ENCODE measurements at places on chromosomes 13 and 19.

DNA sequence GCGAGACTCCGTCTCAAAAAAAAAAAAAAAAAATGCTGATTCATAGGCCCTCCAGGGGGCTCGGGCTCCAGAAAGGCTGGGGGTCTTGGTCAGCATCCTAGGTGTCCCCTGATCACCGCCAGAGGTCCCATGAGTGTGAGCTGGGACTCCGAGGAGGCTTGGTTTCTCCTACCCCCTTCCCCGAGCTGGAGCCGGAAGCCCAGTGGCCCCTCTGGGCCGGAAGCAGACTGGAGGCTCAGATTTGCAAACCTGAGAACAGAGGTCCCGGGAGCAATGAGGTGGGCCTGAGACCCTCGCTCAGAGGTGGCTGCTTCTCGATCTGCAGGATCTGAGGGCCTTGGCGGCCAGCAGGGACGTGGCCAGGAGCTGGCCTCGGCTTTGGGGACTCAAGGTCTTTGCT, 41.5 kb downstream of the EFNA2 start:
- no peak for DNase-seq

DNA sequence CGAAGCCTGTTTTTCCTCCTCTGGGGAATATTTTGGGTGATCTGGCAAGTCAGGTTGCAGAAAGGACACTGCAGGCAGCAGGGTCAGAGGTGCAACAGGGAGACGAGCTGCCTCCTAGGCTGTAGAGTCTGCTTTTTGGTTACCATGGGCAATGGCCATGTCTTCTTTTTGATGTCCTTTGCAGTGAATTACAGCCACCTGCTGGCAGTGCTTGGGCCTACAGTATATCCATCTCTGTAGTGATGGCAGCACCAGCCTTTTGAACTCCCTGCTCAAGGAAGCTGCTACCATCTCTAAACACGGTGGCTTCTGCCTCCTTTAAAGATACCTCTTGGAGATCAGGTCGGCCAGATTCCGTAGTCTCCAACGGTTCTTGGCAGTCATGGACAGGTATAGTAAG, 73.9 kb downstream of the WTIP start:
- no peak for DNase-seq

GRCh38 chr19:16185768-16186123, 536 bp downstream of the FAM32A start:
- DNase-seq: no peak

DNA sequence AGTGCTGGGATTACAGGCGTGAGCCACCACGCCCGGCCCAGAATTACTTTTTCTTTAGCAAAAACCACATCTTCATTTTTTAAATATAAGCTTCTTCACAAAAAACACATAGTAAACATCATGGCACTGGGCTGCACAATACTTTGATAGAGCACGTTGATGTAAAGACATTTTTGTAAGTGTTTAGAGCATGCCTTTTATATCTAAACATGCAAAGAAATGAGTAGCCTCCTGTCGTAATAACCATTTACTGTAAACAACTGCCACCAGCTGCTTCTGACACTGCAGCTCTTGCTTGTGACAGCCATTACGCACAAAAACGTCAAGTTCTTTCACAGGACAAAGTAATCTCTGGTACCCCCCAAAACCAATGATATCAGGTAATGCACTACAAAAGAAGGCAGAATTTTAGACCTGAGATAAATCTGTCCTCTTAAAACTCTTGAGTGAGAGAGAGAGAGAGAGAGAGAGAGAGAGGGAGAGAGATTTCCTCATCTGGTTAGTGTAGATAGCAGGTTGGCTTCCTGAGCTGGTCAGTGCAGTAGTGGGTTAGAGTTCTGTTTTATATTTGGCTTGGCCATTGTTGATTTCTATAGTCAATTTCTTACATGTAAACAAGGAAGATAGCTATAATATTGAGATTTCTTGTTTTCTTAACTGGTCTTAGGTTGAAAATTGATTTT, 6.7 kb upstream of the ZNF548 start:
- no peak for DNase-seq

DNA sequence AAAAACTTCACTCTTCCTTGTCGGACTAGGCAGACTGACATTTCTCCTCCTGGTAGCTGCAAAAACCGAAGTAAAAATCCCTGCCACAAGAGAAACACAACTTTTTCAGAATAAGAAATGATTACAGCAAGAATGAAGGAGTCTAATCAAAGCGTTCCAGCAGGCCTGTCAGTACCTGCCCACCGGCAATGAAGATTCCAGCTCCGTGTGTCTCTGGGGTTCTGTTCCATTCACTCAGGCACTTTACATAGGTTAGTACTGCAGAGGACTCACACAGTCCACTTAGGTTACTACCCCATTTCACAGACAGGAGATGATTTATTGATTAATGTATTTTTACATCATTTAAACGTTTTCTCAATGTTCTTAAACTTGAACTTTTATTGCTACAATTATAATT, 275.5 kb downstream of the NHLRC3 start:
- no peak for DNase-seq

DNA sequence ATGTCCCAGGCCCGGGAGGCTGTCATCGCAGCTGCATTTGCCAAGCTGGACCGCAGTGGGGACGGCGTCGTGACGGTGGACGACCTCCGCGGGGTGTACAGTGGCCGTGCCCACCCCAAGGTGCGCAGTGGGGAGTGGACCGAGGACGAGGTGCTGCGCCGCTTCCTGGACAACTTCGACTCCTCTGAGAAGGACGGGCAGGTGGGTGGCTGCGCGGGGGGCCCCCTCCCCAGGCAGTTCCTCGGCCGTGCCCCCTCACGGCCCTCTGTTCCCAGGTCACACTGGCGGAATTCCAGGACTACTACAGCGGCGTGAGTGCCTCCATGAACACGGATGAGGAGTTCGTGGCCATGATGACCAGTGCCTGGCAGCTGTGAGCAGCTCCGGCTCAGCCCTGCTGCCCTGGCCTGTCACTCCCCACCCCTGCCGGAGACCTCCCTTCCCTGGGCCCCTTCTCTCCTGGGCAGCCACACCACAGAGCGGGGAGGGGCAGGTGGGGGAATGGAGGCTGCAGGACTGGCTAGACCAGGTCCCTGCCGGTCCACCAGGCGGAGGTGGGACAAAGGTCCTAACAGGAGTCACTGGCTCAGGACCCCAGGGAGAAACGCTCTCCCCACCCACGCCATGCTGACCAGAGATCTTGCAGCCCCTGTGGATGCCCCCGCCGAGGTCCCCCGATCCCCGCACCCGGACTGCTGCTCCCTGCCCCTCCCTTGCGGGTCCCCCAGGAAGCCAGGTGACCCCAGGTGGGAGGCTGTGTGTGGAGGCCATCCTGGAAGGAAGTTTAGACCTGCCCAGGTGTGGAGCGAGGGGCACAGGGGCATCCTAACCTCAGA, 1.1 kb downstream of the CAPS start:
- no peak for DNase-seq

GRCh38 chr13:102907016-102907756, 61.4 kb downstream of the ERCC5 start:
- DNase-seq: no peak

DNA sequence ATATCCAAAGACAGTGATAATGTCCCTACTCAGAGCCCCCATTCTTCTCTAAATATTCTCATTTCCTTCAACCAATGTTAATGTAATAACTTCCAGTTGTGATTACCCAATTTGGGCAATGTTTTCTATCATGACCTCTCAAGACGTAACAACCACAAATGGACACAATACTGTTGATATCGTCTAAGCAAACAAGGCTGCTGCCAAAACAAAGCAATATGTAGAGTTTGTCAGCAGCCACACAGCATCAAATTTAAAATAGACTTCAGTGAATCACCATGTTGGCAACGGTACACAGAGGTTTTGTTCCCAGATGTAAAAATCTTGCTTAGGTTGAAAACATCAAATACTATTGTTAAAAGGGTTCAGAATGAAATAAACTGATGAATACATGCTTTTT, 205.1 kb downstream of the DACH1 start:
- DNase-seq: no peak

DNA sequence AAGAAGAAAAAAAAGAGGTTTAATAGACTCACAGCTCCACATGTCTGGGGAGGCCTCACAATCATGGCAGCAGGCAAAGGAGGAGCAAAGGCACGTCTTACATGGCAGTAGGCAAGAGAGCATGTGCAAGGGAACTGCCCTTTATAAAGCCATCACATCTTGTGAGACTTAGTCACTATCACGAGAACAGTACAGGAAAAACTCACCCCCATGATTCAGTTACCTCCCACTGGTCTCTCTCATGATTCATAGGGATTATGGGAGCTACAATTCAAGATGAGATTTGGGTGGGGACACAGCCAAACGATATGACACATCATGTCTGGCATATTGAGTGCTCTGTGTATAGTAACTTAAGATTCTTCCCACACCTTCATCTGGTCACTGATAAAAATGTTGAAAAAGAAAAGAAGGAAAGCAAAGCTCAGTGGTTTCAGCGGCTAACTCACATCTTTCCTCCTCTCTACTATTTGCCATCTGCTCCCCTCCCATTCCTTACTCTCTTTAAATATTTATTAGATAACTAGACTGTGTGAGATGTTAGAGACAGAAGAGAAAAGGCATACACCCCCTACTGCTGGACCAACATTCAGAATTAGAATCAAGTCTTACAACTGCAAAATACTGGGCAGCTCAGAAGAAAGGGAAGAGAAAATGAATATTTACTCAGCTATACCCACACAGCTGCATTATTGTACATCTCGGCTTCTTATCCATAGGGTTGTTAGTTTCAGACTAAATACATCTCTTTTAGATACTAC, 60.1 kb upstream of the AKAP11 start:
- no peak for DNase-seq

GRCh38 chr19:50060107-50060506, 34.3 kb downstream of the ZNF473 start:
- no peak for DNase-seq

GRCh38 chr13:98206946-98207345, 29.9 kb upstream of the RNF113B start:
- no peak for DNase-seq

DNA sequence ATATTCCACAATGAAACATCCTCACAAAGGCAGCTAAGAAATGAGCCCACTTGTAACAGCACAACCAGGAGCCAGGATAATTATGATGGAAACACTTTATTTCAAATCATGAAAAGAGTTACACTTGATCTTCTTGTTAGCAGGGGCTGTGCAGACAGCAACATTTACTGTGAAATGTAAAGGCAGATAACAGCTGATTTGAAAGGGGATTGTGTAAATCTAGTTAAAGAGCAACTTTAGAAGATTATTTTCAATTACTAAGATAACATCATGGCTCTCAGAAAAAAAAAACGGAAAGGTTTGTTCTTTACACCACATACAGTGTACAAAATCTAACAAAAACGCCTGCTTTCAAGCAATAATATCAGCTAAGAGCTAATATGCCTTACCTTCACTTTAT, 22.4 kb downstream of the ENOX1 start:
- DNase-seq: no peak

- no peak for DNase-seq
These were observed 17.7 kb downstream of the METTL21C start for GRCh38 chr13:102677122-102677521.

DNA sequence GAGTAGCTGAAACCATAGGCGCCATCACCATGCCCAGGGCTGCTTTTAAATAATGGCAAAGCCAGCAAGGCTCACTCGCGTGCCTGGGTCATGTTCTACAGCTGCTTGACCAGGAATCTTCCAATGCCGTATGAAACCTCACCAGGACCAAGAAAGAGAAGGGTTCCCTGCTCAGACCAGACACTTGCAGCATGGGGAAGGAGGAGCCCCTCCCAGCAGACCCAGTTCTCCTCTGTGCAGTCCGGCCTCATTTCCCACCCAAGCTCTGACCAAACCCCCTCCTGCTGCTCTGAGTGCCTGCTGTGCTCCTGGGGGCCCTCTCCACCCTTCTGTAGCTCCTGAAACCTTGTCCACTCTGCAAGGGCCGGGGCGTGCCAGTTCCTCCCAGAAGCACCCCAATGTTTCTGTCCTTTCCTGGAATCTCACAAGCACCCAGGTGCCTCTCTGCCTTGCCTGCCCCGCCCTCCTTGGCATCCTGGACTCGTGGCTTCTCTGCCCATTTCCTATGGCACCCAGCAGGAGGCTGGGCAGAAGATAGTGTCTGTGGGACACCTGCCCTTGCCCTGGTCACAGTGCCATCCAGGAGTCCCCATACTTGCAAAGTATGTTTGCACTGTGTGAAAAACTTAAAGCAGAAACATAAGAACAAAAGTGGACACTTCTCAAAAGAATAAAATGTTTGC, 6.8 kb upstream of the SLC7A9 start:
- DNase-seq: no peak

All from suprapubic skin (tissue), 4 donors.